ENCODE measurements at places on chromosomes 7 and 10. TPM values are rescaled to one million over a fixed set of nuclear protein-coding genes. Genes with fewer than 3 reads are reported as not detected.

CDC14C gene
- total RNA-seq, result not detected

MRLN gene
- not detected for total RNA-seq

GRCh38 chr7:153382641-153383101 is 623.1 kb downstream of the ACTR3B start:
- no peak for DNase-seq

DNA sequence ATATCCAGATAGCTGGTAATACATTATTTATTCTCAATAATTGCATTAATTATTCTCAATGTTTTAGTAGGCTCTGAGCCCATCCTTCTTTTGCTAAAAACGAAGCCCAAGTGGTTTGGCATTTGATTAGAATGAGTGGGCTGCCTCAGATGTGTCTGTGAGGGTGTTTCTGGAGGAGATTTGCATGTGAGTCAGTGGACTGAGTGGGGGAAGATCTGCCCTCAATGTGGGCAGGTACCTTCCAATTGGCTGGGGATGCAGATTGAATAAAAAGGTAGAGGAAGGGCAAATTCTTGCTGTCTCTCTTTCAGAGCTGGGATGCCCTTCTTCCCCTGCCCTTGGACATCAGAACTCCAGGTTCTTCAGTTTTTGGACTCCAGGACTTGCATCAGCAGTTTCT is 290.6 kb upstream of the SMIM30 start:
- DNase-seq, result no peak

DNA sequence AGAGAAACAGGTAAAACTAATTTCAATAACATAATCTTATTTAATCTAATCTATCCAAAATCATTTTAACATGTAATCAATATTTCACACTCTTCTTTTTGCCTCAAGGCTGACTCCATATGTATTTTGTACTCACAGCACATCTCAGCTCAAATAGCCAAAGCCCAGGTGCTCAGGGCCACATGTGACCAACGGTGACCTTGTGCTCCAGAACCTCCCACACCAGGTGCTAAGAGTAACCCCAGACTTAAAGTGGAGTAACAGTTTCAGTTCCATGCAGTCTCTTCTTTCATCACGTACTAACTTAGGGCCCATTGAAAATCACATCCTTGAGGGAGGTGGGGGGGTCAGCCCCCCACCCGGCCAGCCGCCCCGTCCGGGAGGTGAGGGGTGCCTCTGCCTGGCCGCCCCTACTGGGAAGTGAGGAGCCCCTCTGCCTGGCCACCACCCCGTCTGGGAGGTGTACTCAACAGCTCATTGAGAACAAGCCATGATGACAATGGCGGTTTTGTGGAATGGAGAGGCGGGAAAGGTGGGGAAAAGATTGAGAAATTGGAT is 47.3 kb downstream of the NCAPG2 start:
- DNase-seq, result no peak

DNA sequence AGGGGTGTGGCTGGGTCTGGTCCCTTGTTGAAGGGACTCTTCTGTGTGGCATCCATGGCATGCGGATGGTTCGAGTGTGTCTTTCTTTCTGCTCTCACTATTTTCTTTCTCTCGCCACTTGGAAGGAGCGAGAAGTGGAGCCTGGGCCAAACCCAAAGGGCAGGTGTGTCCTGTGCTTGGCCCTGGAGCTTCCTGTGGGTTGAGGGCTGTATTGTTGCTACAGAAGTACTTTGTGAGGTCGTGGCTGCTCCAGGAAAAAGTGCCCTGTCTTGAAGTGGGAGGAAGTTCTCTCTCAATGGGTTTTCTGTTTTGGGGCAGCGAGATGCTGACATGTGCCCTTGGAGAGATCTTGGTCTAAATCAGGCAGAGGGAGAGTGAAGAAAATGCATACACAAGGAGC is 72.0 kb downstream of the DOCK1 start:
- DNase-seq, result no peak

- no peak for DNase-seq
Measured at GRCh38 chr7:36928718-36929117, 204.4 kb upstream of the AOAH start.

DNA sequence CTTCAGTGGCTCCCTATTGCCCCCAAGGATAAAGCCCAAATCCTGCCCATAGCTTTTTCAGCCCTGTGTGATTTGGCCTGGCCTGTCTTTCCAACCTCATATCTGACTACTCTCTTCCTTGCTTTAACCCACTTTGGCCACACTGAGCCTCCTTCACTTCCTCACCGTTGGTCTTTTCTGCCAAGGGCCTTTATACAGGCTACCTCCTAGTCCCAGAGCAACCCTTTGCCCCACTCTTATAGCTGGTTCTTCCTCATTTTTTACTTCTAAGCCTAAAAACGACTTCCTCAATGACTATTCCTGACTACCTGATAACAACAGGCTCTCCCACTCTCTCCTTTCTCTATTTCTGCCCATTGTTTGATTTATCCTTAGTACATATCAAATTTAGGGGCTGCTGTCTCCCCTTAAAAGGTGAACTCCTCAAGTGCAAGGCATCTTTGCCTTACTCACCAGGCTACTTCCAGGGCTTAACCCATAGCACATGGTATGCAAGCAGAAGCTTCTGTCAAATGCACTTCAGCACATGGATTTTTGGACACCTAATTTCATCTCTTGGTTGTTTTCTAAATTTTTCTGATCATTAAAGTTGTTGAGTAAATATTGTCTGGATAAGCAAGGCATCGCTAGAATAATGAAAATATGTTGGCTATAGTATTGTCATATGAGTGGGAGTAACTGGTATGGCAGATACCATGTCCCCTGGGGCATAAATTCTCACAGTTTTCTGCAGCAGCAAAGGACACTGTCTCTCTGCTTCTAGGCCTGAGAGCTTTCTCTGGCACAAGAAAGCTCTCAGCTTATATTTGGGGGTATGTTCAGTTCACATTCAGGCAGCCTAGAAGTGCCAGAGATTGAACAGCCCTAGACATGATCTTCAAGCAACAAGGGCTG is 201.5 kb upstream of the GPR26 start:
- no peak for DNase-seq

- no peak for DNase-seq
Measured at GRCh38 chr7:28075674-28076358, 104.8 kb downstream of the JAZF1 start.

DNA sequence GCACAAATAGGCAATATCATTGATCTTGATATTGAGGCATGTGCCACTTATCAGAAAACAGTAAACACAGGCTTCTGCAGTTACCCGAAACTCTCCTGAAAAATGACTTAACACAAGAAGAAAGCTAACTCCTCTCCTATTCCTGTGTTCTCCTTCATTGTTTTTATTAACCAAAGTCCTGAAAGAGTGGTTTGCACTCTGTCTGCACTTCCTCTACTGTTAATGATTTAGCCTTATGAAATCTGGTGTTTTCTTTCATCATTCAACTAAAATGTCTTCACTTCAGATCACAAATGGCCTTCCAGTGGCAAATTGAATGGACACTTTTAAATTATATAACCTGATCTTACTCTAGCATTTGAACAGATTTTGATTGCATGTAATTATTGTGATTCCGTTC is 630.6 kb upstream of the PHF14 start:
- no peak for DNase-seq

All from naive thymus-derived CD4-positive, alpha-beta T cell (primary cell).